Uterine smooth muscle cell (primary cell): ENCODE measurements at places on chromosomes 16 and 17. TPM values are rescaled to one million over a fixed set of nuclear protein-coding genes. Genes with fewer than 3 reads are reported as not detected.

WNT3 gene
- 0.62 and 1.00 TPM in 2 replicates for total RNA-seq

MMP25 gene
- total RNA-seq, result under 0.01 and 0.11 TPM in 2 replicates

RGS11 gene
- total RNA-seq, result 0.22 and 4.2 TPM in 2 replicates

KRT31 gene
- not detected in 2 replicates for total RNA-seq

MKS1 gene
- total RNA-seq, result 18.4 and 20.7 TPM in 2 replicates

KRT24 gene
- total RNA-seq, result not detected in 2 replicates

AOC2 gene
- total RNA-seq, result 0.33 and 0.75 TPM in 2 replicates

ITGAD gene
- not detected in 2 replicates for total RNA-seq

TBC1D3H gene
- not detected in 2 replicates for total RNA-seq

HSPB9 gene
- not detected in 2 replicates for total RNA-seq

PSMD11 gene
- 88.9 and 152 TPM in 2 replicates for total RNA-seq

ACSM5 gene
- 0.50 and 0.66 TPM in 2 replicates for total RNA-seq

ARHGAP44 gene
- 1.7 and 1.9 TPM in 2 replicates for total RNA-seq
